ENCODE measurements at places on chromosomes 2 and 18.

DNA sequence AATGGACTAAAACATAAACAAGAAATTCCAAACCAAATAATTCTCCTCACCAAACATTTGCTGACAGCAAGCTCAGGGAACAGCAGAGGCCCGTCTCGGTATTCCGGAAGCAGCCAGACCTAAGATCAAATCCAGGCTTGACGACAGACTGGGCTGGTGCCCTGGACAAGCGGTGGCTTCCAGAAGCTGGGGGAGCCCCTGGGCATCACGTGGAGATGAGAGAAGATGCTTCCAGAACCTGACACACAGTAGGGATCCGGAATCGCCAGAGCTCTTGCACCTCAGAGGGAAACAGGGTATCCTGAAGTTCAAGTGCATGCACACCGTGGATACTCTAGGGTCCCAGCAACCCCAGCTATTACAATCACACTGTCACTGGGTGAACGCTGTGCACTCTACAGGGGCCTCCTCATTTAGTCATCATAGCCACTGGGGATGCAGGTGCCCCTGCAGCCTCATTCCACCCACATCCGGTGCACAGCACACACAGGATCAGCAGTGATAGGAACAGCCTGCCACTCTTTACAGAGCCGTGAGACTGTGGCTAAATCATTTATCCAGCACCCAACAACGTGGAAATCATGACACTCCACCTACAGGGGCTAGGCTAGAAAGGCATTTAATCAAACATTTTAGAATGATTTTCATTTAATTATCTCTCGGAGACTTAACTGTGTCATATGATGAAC, 102.6 kb downstream of the HDAC4 start:
- no peak for DNase-seq

DNA sequence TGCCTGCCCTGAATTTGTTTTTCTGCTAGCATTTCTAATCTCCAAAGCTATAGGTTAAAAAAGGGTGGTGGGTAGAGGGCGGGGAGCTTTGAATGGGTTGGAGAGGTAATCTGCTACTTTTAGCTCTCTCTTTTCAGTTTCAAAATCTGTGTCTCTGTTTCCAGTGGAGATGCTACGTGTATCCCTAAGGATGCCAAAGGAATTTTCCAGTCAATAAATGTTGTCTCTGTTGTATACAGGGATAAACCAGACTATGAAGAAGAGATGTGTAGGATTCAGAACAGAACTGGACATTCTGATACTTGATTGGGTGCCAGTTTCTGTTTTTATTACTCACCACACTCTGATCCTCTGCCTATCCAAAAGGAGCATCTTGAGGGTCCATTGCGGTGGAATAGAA, 50.1 kb downstream of the TMEM178A start:
- DNase-seq: no peak

DNA sequence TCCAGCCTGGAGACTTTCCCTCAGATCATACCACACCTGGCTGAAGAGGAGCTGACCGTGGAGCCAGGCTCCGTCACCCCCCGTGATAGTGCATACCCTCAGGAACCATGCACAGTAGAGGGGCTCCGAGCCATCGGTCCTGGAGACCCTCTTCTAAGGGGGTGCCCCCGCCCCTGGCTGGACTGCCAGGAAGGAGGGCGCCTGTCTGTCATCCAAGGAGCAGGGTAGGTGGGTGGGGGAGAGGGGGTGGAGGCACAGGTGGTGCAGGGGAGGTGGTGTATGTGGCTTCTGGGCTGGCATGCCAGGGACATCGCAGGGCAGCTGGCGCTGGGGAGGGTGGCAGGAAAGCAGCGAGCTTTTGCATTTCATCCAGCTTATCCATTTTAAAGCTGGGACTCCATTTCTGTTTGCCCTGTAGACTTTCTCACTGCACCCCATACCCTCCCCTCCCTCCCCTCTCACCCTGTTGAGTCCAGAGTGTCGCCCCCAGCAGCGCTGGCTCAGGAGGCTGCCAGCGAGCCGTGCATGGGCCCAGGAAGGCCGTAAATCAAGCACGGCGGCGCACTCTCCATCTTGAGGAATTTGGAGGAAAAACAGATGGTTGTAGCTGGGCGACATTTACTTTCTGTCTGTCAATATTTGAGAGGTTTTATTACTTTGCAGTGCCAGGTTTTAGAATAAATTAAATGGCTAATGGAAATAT, 56.2 kb upstream of the HS6ST1 start:
- DNase-seq: no peak

- no peak for DNase-seq
Observed at GRCh38 chr2:165766326-165766927, 27.6 kb downstream of the GALNT3 start.

- DNase-seq: no peak
Observed at GRCh38 chr18:48940854-48941611, 9.7 kb downstream of the SMAD7 start.

DNA sequence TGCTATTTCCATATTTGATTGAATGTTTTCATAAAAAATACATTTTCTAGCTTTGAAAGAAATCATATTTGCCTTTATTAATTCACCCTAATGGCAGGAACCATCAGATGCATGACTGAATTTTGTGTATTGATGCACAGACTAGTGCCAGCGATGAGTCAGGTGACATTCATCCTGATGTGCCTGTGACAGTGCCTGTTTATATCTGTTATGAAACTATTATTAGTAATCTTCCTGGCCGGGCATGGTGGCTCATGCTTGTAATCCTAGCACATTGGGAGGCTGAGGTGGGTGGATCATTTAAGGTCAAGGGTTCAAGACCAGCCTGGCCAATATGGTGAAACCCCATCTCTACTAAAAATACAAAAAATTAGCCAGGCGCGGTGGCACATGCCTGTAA, 170.0 kb downstream of the TSN start:
- no peak for DNase-seq

GRCh38 chr2:112960230-112960825, 17.5 kb upstream of the IL36G start:
- no peak for DNase-seq

- no peak for DNase-seq
Observed at GRCh38 chr2:199606193-199606780, 148.5 kb upstream of the SATB2 start.

DNA sequence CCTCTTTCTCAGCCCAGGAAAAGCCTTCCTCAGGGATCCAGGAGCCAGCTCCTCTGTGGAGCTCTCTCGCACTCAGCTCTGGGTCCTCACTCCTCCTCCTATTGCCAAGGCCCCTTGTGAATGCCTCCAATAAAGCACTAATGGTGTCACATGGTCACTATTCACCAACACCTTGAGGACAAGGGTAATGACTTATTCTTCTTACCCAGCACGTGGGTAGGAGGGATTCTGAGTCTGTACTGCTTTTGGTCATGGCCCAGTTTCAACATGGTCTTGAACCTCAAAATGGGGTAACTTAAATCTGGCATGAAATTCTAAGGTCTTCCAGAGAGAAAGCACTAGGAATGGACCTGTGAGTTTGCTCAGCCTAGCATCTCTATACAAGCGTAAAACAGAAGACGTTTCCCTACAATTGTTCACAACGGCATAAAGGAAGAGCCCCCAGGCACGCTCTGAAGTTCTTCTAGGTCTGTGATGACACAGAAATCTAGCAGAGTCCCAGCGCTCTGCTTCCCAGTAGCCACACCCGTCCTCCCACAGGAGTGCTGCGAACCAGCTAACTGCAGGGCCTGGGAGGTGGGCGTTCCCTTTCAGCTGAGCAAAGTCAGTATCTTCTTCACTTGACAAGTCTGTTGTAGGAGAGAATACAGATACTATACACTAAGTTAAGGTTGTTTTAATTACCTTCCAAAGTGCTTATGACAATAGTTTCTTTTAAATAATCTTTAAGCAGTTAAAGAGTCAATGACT, 14.6 kb upstream of the KIDINS220 start:
- no peak for DNase-seq

DNA sequence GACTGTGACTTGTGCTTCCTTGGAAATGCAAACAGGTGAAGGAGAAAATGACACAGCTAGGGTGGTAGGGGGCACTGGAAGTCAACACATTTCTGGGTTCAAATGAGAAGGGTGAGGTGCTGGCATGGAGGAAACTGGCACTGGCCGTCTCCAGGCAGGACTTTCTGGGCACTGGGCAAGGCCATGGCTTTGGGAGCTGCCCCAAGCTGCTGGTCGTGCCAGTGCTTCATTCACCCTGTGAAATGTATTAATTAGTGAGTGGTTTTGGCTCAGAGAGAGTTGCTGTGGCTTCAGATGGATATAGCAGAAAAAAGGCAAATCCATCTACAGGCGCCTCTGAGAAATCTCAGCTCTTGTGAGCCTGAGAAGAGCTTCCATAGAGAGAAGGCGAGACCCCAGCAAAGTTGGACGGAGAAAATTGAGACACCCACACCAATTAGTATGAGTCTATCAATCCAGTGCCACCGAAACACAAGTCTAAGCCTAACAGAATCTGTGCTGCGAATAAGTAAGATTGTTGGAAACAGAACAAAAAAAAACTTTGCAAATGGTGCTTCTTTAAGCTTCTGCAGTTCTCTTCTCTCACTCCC, 202.1 kb upstream of the TNP1 start:
- DNase-seq: no peak

GRCh38 chr2:134718023-134718816, 580 bp downstream of the TMEM163 start:
- DNase-seq: peak; percentile 27

DNA sequence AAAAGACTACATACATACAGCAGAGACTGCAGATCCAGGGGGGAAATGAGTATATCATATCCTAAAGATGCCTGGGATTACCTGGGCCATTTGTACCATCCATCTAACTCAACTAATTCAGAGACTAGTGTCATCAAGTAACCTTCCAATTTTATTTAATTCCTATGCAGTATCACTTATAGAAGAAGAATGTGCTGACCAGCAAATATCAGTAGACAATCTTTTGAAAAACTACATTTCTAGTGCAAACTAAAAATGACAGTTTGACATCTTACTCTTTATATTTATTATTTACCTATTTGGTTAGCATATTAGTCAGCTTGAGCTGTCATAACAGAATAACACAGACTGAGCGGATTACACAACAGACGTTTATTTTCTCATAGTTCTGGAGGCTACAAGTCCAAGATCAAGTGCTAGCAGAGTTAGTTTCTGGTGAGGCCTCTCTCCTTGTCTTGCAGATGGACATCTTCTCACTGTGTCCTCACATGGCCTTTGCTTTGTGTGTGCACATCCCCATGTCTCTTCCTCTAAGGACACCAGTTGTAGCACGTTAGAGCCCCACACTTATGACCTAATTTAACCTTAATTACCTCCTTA, 47.0 kb downstream of the NCKAP5 start:
- DNase-seq: no peak

DNA sequence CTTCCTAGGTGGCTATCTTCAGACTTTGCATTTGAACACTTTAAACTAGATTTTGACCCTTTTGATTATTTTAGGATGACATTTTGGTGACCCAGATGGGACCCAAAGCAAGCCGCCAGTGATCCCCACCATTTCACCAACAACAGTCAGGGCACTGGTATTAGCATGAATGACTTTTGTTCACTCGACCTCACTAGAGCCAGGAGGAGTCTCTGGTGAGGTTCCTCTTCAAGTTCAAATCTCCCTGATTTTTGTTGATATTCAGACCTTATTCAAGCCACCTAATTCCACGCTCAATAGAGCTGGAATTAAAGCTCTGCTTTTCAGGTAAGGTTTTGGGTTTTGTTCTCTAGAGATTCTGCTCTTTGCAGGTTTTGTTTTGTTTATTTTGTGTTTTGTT, 202.3 kb downstream of the MREG start:
- no peak for DNase-seq

GRCh38 chr2:62234755-62235655, 39.1 kb downstream of the B3GNT2 start:
- peak; percentile 51 for DNase-seq

- no peak for DNase-seq
Observed at GRCh38 chr18:76928179-76928868, 106.0 kb downstream of the ZNF236 start.

DNA sequence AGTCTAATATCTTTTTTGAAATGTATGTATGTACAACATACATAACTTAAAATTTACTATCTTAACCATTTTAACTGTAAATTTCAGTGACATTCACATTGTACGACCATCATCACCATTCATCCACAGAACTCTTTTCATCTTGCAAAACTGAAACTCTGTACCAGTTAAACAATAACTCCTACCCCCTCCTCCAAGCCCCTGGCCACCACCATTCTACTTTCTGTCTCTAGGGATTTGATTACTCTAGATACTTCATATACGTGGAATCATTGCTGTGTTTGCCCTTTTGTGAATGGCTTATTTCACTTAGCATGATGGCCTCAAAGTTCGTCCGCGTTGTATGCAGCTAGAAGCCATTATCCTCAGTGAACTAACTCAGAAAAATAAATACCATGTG, 217.0 kb downstream of the METTL4 start:
- DNase-seq: no peak

- DNase-seq: peak; percentile 50
Observed at GRCh38 chr2:100321179-100321865, 979 bp downstream of the LONRF2 start.

- DNase-seq: no peak
Observed at GRCh38 chr2:102154946-102155702, 12.6 kb downstream of the IL1R1 start.

DNA sequence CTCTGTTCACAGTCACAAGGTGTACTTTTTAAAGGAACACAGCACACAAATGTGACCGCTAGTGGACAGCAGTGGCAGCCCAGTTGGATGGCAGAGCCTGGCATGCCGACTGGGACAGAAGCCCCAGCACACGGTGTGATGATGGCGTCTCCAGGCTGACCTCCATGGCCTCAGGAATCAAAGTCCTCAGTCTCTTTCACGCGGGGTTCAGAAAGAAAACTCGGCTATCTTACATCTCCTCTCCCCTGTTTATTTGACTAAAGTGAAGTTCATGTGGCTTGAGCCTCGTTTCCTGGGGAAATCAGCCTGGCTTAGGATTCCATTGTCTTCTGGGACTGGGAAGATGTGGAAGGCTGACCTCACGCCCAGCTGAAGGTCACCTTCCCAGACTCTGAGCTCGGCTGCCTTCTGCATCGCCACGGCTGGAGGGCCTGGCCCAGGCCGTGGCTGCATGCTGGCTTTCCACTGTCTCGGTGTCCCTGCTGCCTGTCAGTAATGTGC, 56.1 kb downstream of the ASAP2 start:
- no peak for DNase-seq

DNA sequence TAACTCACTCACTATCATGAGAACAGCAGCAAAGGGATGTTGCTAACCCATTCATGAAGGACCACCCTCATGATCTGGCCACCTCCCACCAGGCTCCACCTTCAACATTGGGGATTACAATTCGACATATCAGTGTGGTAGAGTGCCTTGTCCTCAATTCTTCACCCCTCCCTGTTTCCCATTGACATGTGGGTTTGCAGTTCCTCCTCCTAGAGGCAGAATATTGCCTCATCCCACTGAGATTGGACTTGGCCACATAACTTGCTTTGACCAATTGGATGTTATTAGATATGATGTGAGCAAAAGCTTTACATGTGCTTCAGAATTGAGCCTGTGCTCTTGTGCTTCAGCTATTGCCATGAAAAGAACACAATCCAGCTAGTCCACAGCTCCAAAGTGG, 217.0 kb upstream of the CXCR4 start:
- no peak for DNase-seq

- DNase-seq: no peak
Observed at GRCh38 chr2:222707689-222708273, 36.3 kb downstream of the MOGAT1 start.

- DNase-seq: no peak
Observed at GRCh38 chr2:224104668-224105386, 65.7 kb upstream of the SERPINE2 start.

- no peak for DNase-seq
Observed at GRCh38 chr2:232697807-232698110, 628 bp downstream of the GIGYF2 start.

GRCh38 chr2:135585586-135585985, 54.3 kb downstream of the R3HDM1 start:
- DNase-seq: no peak
